Activated CD4-positive, alpha-beta T cell treated with anti-CD3 and anti-CD28 coated beads for 36 hours (primary cell): ENCODE measurements at places on chromosomes 1 and 21. TPM values are rescaled to one million over a fixed set of nuclear protein-coding genes. Genes with fewer than 3 reads are reported as not detected.
A peak's percentile ranks its signal among the peaks of the same experiment; 100 is the strongest.

GRCh38 chr1:9577423-9577822 lies 11.3 kb upstream of the TMEM201 start:
- no peak for DNase-seq

GRCh38 chr21:38938343-38938742 lies 132.6 kb downstream of the ETS2 start:
- peak; percentile 59 for DNase-seq

Gene LCE2A
- total RNA-seq = not detected

DNA sequence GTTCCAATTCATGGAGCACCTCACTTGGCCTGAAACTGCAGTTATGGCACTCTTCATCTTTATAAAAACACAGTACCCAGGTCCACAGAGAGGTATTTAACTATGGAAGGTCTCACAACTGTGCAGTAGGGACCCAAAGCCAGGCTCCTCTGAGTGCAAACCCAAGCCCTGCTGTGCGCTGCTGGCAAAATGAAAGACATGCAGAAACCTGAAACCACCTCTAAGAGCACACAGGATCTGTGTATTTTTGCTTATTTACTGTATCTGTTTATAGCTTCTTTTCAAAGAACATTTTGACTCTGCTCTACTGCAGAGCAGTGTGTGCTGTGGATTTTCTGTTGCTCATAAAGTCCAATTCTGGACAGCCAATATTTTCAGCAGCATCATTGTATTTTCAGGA lies 166.6 kb downstream of the DSCAM start:
- no peak for DNase-seq

- peak; percentile 11 for DNase-seq
These were observed 171.1 kb downstream of the TOMM20 start for GRCh38 chr1:234957330-234958065.

Gene DNM3
- total RNA-seq = 1.4 TPM

DNA sequence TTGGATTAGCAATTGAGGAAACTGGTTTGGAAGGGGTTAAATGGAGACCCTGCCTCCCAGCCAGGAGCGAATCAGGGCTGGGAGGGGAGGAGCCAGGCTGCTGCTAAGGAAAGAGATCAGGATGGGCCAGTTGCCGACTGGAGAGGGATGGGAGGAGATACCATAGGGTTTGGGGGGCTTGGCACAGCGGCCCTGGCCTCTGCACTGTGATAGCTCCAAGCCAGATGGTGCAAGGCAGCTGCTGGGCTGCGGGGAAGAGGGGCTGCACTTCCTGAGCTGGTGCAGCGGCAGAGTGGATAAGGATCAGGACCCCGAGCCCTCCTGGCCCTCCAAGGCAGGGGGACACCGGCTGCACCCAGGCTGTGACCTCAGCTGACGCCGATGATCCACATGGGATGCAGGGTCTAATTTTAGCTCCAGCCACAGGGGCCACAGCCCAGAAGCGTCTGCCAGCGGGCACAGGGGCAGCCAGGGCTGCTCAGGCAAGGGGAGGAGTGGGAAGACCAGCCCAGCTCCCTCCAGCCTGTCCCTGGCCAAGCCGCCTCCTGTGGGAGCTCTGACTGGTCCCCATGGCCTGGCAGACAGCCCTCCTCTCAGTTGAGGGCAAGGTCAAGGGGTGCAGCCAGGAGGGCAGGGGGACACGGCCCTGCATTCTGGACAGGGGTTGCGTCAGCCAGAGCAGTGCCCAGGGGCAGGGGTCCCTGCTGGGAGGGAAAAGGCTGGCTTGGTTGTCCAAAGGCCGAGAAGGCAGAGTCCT lies at the start of gene EXTL1:
TSS of gene EXTL1 (plus strand) at position 129 of the 757 bp plus-strand sequence. CDS start 872 bp downstream, outside the sequence.
- no peak for DNase-seq

- no peak for DNase-seq
These were observed 245.6 kb downstream of the SIPA1L2 start for GRCh38 chr1:232384171-232384883.

- peak; percentile 15 for DNase-seq
These were observed 4.4 kb upstream of the ADAMTS1 start for GRCh38 chr21:26849428-26850115.

- peak; percentile 10 for DNase-seq
These were observed 49.0 kb downstream of the MAP10 start for GRCh38 chr1:232853994-232854797.

- no peak for DNase-seq
These were observed 11.2 kb downstream of the AGO1 start for GRCh38 chr1:35894183-35894582.

Gene HHAT
- 0.82 TPM for total RNA-seq

DNA sequence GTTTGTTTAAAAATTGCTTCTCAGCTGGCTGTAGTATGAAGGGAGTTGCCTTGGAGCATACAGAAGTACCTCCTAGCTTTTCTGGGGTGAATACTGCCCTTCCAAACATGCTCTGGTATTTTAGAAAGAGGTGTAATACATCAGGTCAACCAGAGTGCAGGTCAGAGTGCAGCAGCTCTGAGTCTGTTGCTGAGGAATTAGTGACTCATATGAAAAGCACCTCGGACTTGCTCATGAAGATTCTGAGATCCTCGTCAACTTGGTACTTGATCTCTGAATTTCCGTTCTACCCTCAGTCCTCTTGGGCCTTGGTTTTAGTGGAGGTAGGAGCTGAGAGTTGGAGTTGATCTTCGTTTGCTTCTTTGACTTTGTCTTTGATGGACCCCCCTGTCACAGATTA lies 67.3 kb downstream of the NOS1AP start:
- no peak for DNase-seq

DNA sequence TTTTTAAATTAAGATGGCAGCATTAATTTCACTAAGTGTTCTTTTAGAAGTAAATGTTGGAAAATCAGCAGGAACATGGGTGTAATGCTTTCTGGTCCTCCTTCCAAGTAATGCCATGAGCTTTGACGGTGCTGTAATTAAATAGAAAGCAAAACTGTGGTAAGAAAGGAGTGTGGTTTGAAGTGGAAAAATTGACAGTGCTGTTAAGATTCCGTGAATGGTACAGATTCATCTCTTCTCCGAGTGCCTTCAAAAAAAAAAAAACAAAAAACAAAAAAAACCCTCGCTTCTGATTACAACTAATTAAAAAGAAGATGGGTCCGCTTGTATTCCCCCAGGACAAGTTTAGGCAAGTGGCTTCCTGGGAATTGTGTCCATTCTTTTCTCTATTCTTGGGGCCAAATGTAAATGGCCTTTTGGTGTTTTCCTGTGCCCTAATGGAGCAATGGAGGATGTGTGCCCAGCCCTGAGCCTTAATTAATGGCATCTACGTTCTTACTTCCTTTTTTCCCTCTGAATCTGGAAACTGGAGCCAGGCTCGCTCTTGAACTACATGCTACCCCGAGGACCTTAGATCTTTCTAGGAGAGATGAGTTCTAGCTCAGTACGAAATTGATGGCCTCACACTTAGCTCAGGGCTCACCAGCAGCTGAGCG lies 5.1 kb downstream of the LMO4 start:
- DNase-seq = no peak

GRCh38 chr1:166972193-166972592 lies 3.1 kb downstream of the ILDR2 start:
- no peak for DNase-seq

GRCh38 chr1:15083578-15083977 lies 70.0 kb upstream of the TMEM51 start:
- DNase-seq = no peak

- DNase-seq = no peak
These were observed 819 bp downstream of the SLC25A34 start for GRCh38 chr1:15736892-15737261.

DNA sequence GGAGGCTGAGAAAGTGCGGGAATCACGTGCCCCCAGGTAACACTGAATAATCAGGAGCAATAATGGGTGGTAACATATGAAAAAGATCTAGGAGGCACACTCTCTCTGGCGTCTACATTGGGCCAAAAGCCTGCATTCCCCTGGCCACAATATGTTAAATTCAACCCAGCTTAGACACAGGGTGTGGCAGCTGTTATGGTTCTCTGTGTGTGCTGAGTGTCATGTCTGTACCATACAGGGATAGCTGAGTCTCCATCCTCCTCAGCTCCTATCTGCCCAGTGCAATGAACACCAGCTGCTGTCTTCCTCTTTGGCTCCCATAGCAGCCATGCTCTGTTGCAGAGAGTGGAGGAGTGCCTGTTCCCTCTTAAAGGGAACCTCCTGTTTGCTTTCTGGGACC lies 14.3 kb downstream of the S100A11 start:
- DNase-seq = no peak

DNA sequence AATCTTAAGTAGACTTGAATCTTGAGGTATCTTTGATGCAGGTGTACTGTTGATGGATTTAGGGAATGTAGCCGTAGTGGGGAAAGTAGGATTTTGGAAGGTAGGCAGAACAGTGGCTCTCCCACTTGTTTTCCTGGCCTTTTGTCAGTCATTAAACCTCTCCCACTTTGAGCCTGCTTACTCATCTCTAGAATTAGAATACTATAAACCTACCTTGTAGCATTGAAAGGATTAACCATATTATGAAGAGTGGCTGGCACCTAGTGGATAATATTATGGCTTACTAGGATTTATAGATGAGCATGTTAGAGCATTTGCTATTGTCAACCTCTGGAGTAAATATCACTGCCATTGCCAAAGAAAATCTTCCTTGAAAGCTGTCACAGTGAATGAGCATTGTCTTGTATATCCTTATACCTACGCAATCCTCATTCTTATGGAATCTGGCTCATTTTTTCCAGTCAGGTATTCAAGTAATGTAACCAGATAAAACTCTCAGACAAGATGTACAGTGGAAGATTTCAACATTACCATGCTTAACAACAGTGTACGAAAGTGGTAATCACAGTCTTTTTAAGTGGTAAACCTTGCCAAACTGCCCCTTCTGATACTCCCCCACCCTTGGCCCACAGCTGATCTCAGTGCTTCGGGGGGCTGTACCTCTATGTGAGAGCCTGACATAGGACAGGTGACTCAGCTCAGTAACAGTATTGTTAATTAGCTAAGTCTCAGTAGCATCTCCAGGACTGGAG lies 44.4 kb downstream of the SH3GLB1 start:
- DNase-seq = no peak
